ENCODE measurements at places on chromosomes 4 and X. TPM values are rescaled to one million over a fixed set of nuclear protein-coding genes. Genes with fewer than 3 reads are reported as not detected.
A peak's percentile ranks its signal among the peaks of the same experiment; 100 is the strongest.

DNA sequence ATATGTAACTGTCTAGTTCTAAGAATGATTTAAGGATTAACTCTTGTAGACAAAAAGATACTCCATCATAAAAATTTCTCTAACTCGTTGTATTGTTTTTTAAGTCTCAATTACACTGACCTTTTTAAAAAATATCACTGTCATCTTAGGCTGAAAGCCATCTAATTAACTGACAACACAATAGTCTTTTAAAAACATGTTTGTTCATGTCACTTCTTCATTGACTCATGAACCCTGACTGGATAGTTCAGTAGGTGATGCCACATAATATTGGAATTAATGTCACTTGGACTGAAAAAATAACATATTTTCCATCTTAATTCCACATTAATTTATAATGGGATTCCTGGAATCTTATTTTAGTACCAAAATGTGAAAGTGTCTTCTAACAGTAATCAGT lies 179.3 kb downstream of the ADGRL3 start:
- H3K4me3 ChIP-seq = no peak overlapping the region
- H3K36me3 ChIP-seq = no peaks in the 10 kb centered on the region
- H3K4me1 ChIP-seq = no peaks in the 10 kb centered on the region
- H3K27me3 ChIP-seq = no peaks in the 10 kb centered on the region

- H3K4me1 ChIP-seq = no peaks in the 10 kb centered on the region
- no peak for DNase-seq
- no peak overlapping the region for H3K27ac ChIP-seq
These were observed 41.3 kb upstream of the PRKG2 start for GRCh38 chr4:81256059-81256970.

GRCh38 chr4:87057835-87058355 lies 123.1 kb downstream of the AFF1 start:
- no peaks in the 10 kb centered on the region for H3K27me3 ChIP-seq
- H3K27ac ChIP-seq = no peak overlapping the region
- H3K4me1 ChIP-seq = peaks cover 23% of the 10 kb centered on the region
- DNase-seq = no peak
- H3K36me3 ChIP-seq = peaks cover 8% of the 10 kb centered on the region

DNA sequence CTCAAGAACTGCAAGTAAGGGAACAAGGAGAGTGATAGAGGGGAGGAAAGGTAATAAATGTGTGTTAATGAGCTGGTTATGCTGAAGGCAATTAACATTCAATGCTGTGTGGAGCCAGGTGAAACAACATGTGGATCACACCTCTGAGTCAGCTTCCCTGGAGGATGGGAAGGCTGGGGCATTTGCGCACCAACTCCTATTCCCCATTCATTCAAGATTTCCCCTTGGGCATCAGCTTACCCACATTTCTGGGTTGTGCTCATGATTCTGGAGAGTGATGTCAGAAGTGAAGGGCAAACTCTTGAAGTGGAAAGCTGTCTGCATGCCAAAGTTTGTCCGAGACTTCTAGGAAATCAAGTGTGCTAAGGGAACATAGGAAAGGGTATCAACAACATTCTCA lies 461.4 kb downstream of the MID1IP1 start:
- no peaks in the 10 kb centered on the region for H3K27me3 ChIP-seq
- DNase-seq = no peak
- no peak overlapping the region for H3K4me3 ChIP-seq
- no peaks in the 10 kb centered on the region for H3K36me3 ChIP-seq
- H3K27ac ChIP-seq = no peak overlapping the region
- H3K4me1 ChIP-seq = no peaks in the 10 kb centered on the region

DNA sequence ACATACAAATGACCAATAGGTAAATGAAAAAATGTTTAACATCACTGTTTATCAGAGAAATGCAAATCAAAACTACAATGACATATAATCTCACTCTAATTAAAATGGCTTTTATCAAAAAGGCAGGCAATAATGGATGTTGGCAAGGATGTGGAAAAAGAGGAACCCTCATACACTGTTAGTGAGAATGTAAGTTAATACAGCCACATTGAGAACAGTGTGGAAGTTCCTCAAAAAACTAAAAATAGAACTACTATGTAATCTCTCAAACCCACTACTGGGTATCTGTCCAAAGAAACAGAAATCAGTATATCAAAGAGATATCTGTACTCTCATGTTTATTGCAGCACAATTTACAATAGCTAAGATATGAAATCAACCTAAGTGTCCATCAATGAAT lies 165.9 kb upstream of the HHIP start:
- no peaks in the 10 kb centered on the region for H3K27me3 ChIP-seq
- DNase-seq = no peak
- no peaks in the 10 kb centered on the region for H3K36me3 ChIP-seq

GRCh38 chrX:15344106-15344505 lies 8.8 kb upstream of the PIGA start:
- H3K4me1 ChIP-seq = no peaks in the 10 kb centered on the region
- no peaks in the 10 kb centered on the region for H3K36me3 ChIP-seq
- no peak for DNase-seq
- H3K27ac ChIP-seq = no peak overlapping the region
- no peak overlapping the region for H3K4me3 ChIP-seq

GRCh38 chr4:124325690-124326089 lies 386.8 kb downstream of the ANKRD50 start:
- H3K27ac ChIP-seq = no peak overlapping the region
- no peak for DNase-seq
- H3K4me1 ChIP-seq = no peaks in the 10 kb centered on the region
- H3K4me3 ChIP-seq = no peak overlapping the region

- DNase-seq = no peak
- H3K4me1 ChIP-seq = no peaks in the 10 kb centered on the region
- no peaks in the 10 kb centered on the region for H3K36me3 ChIP-seq
- H3K4me3 ChIP-seq = no peak overlapping the region
These were observed 12.8 kb downstream of the ATXN3L start for GRCh38 chrX:13307041-13307440.

DNA sequence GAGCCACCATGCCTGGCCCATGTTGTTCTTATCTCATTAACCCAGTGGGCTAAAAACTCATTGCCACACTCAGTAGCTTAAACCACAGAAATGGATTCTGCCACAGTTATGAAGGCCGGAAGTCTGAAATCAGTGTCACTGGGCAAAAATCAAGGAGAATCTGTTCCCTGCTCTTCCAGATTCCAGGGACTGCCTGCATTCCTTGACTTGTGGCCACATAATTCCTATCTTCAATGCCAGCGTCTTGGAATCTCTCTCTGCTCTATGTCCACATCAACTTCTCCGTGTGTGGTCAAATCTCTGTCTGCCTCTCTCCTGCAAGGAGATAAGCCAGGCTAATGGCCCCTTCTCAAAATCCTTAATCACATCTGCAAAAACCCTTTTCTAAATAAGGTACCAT lies 4.1 kb upstream of the WFS1 start:
- DNase-seq = no peak
- no peak overlapping the region for H3K4me3 ChIP-seq
- peaks cover 15% of the 10 kb centered on the region for H3K4me1 ChIP-seq
- H3K36me3 ChIP-seq = no peaks in the 10 kb centered on the region

DNA sequence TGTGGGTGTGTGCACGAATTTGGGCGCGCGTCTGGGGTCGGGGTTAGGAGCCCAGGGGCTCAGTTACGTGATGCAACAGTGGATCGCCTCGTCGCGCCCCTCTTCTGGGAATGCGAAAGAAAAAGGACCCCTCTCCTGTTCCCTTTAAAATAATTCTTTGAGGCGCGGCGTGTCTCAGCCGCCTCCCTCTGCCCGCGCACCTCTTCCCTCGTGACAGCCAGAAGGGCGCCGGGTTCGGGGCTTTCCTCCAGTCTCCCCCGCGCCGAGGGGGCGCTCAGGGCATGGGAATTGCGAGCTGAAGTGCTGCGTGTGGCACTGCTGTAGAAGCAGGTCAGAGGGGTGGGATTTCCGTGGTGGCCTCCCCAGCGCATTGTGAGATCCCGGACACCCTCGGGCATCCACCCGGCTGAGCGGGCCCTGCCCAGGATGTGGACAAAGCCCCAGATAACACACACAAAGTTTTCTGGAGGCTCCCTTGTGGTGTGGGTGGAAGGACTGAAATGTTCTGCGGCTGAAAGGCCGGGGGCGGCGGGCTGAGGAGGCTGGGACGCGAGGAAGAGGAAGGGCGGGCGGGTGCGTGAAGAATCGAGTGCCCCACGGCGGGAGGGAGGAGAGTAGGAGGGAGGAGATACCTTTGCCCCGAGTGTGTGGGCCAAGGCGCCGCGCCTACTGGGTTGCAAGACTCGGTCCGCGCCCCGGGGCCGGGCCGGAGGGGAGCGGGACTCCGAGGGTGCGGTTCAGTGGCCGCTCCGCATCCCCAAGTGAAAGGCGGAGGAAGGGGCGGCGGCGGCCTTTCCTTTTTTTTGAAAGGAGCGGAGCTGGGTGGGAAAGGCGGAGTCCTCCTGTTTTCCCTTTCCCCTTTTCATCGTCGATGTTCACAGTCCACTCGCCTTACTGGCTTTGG lies 752 bp downstream of the SEPTIN11 start:
- peak overlapping the region; percentile 75 for H3K4me3 ChIP-seq
- peak; percentile 46 for DNase-seq
- H3K36me3 ChIP-seq = no peaks in the 10 kb centered on the region
- H3K27me3 ChIP-seq = no peaks in the 10 kb centered on the region
- H3K27ac ChIP-seq = no peak overlapping the region

DNA sequence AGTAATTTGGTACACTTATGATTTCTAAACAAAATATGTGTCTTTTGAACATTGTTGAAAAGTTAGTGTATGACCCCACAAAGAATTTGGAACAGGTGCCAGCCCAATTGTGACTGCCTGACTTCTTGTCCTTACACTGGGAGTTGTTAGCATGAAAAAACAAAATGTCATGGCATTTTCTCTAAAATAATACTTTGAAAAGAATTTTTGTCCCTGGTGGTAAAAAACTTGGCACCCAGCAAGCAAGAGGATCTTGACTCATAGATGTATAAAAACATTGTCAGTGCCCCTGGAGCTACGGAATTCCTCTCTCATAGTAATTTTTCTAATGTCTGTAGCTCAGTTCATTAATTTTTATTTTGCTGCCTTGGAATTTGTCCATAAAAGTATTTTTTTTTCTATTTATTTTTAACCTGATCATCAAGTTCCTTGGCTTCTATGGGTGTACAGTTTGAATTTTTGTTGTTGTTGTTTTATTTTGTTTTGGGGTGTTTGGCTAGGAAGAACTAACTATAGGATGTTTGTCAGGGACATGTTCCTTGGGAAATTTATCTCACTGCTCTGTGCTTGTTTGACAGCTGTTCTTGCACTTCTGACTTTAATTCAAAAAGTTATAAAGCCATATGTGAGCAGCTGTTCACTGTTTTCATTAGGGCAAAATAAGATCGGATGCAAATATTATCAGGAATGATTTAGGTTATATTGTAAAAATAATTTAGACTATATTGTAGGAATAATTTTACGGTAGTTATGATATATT lies 95.4 kb upstream of the NUDT6 start:
- no peak overlapping the region for H3K27ac ChIP-seq
- H3K36me3 ChIP-seq = peaks cover 4% of the 10 kb centered on the region
- H3K4me1 ChIP-seq = no peaks in the 10 kb centered on the region
- H3K4me3 ChIP-seq = no peak overlapping the region
- DNase-seq = no peak
- H3K27me3 ChIP-seq = no peaks in the 10 kb centered on the region

- no peak overlapping the region for H3K27ac ChIP-seq
- H3K4me1 ChIP-seq = no peaks in the 10 kb centered on the region
- peaks cover 2% of the 10 kb centered on the region for H3K36me3 ChIP-seq
- DNase-seq = no peak
These were observed 34.3 kb upstream of the CITED1 start for GRCh38 chrX:72340041-72340440.

- DNase-seq = no peak
- no peaks in the 10 kb centered on the region for H3K27me3 ChIP-seq
- no peak overlapping the region for H3K4me3 ChIP-seq
- no peaks in the 10 kb centered on the region for H3K36me3 ChIP-seq
These were observed 219.8 kb downstream of the OR13H1 start for GRCh38 chrX:131763674-131764073.

- no peak overlapping the region for H3K27ac ChIP-seq
- H3K27me3 ChIP-seq = no peaks in the 10 kb centered on the region
- peaks cover 7% of the 10 kb centered on the region for H3K4me1 ChIP-seq
- DNase-seq = no peak
- H3K4me3 ChIP-seq = no peak overlapping the region
These were observed 43.2 kb downstream of the ZBTB49 start for GRCh38 chr4:4333265-4333706.

DNA sequence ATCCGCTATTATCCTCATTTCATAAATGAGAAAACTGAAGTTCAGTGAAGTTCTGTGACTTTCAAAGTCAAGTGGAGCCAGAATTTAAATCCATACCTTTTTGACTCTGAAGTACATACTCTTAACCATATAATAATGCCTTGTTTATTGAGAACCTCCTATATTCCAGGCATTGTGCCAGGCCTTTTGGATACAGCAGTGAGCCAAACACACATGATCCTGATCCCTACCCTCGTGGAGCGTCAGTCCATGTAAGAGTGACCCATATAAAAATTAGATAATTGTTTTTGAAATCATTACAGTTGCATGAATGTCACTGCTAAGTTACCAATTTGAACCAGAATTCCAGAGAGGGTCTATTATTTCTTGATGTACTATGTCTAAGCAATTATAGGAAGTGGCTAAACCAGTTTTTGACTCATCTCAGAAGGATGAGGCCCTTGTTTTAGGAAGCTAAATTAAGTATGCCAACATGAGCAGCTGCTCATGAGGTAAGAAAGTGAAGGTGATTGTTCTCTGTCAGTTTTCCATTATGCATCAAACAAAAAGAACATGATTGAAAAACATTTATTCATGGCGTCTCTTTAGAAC lies 289.5 kb downstream of the GLUD2 start:
- no peaks in the 10 kb centered on the region for H3K36me3 ChIP-seq
- H3K4me1 ChIP-seq = no peaks in the 10 kb centered on the region
- no peaks in the 10 kb centered on the region for H3K27me3 ChIP-seq
- DNase-seq = no peak
- H3K27ac ChIP-seq = no peak overlapping the region

GRCh38 chr4:77433418-77433733 lies 172.2 kb upstream of the CXCL13 start:
- no peak overlapping the region for H3K4me3 ChIP-seq
- H3K27me3 ChIP-seq = no peaks in the 10 kb centered on the region
- peaks cover 2% of the 10 kb centered on the region for H3K4me1 ChIP-seq
- no peak overlapping the region for H3K27ac ChIP-seq
- no peak for DNase-seq

ADAMTS3 gene
- total RNA-seq = not detected

PRR27 gene
- not detected for total RNA-seq

DACH2 gene
- total RNA-seq = not detected

TLR2 gene
- total RNA-seq = 2.9 TPM

PHEX gene
- 0.14 TPM for total RNA-seq

STS gene
- 0.50 TPM for total RNA-seq

CLTRN gene
- 0.56 TPM for total RNA-seq

CXCL5 gene
- not detected for total RNA-seq

CPLX1 gene
- 1.5 TPM for total RNA-seq

SLC6A8 gene
- 0.71 TPM for total RNA-seq

UGT2B10 gene
- not detected for total RNA-seq

All from CD4-positive, alpha-beta T cell (primary cell).